ENCODE measurements at places on chromosomes 5 and 9.

GRCh38 chr5:143350751-143351602 lies 52.5 kb downstream of the NR3C1 start:
- no peak for DNase-seq

DNA sequence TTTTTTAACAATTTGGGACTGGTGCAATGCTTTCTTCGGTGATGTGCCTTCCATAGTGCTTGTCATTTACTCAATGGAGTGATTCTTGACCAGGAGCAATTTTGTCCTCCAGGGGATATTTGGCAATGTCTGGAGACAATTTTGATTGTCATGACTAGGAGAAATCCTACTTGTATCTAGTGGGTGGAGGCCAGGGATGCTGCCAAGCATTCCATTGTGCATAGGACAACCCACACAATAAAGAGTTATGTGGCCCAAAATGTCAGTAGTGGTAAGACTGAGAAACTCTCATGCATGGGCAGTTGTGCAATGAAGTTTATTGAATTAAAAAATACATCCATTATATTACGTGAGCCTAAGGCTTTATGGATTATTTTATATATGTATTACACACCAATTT lies 70.5 kb downstream of the FOCAD start:
- no peak for DNase-seq

- no peak for DNase-seq
These were observed 5.8 kb downstream of the TRUB2 start for GRCh38 chr9:128316421-128316820.

DNA sequence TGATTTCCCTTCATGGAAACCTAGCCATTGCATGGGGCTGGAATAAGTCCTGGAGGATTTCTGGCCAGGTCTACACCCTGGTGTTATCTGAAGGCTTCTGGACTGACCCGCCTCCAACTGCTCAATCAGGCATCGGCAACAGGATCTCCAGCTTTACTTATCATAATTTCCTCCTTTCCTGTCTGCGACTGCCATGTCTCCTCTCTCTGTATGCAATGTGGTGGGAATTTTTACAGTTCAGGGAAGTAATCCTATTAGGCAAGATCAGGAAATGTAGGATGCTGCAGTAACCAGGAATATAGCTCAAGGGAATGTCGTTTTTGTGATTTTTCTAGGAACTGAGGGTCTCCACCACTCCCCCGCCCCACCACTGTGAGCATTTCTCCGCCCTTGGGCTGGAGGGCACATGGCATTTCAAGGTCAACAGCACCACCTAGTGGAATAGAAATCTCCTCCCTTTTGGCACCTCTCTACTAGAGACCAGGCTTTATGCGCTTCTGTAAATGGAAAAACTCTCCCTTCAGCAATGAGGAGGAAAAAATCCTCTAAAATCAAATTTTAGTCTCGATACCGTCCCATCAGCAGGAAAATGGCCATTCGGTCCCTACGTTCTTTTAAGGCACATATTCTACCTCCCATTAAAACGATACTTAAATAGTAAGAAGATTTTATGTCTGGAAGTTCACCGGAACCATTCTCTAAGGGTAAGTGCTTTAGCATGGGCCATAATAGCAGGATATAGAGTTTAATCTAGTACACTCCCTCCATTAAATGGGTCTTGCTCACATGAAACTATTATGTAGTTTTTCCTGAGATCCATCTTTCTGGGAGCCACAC lies 93.0 kb downstream of the YTHDC2 start:
- peak; percentile 68 for DNase-seq

DNA sequence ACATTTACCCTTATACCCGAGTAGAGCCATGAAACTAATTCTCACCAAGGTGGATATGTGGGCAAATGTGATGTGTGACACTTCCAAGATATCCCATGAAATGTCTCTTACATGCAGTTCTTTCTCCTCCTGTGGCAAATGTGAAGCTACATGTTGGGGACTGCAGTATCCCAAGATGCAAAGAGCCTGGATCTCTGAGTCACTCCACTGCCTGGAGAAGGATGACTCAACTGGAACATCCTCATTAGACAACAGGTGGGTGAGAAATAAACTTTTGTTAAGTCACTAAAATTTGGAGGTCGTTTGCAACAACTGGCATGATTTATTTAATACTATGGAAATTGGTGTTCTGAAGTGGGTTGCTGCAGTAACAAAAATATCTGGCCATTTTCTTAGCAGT lies 36.5 kb upstream of the TENT4A start:
- no peak for DNase-seq

GRCh38 chr9:84330246-84330645 lies 10.3 kb downstream of the SLC28A3 start:
- no peak for DNase-seq

- DNase-seq = no peak
These were observed 103.3 kb upstream of the BOD1 start for GRCh38 chr5:173719731-173720082.

GRCh38 chr5:132500931-132501628 lies 10.5 kb upstream of the IRF1 start:
- peak; percentile 85 for DNase-seq

- no peak for DNase-seq
These were observed 101.7 kb downstream of the SNCAIP start for GRCh38 chr5:122413722-122414121.

DNA sequence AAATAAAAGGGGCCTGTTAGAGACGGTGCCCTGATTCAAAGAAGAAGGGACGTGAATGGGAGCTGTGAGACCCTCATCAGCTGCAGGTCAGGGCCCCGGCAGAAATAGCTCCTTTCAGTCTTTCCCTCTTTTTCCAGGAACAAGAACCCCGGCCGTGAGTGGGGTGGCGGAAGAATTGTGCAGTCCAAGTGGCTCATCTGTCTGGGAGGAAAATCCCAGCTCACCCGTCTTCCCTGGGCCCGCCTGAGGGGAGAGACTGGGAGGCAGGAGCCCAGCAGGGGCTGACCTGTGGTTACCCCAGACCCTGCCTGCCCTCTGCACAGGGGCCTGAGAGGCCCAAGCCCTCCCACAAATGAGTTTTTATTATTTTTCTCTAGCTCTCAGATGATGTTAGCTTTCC lies 24.8 kb upstream of the CSF1R start:
- peak; percentile 16 for DNase-seq

- no peak for DNase-seq
These were observed 65.5 kb upstream of the DMRT3 start for GRCh38 chr9:911005-911404.

DNA sequence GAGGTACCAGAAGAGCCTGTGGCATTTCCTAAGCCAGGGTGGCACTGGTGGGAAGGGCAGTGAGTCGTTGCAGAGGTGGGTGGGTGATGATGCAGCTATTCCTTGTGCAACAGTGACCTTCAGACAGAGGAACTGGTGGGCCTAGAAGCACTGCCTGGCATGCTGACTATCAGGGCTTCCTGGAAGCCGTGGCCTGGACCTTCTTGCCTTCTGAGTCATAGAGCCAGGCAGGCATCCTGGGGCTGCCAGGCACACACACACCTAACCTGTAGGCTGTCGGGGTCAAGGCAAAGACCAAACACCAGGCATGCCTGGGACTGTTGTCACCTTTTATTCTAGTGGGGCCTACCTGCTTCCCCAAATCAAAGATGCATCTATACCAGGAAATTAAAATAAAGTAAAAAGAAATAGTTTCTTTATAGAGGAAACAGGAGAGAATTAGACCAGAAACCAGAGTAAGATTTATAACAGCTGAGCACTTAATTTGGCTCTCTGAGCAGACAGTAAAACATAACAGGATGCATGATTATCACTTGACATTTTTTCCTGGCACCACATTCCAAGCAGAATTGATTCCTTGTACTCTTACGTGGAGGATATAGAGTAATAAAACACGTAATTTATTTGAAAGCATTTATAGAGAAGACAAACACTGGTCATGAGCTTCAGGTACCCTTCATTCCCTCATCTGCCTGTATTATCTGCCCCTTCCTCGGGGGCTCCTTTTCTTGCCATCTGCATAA lies 25.1 kb downstream of the NANS start:
- peak; percentile 38 for DNase-seq

DNA sequence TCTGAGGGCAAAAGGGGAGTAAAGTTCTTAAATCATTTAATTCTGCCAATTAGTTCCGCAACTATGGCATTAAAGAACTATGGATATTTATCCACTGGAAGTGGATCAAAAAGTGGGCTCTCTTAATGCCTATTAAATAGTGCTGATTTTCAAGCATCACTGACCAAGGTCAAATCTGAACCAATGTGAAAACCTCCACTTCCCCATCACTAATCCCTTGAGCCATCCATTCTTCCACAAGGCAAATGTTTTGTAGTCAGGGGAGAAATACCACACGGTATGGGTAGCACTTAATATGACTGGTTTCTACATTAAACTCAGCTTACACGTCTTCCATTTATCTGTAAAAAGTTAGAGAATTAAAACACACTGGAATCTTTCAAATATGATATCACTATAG lies 57.6 kb downstream of the MLLT3 start:
- no peak for DNase-seq

- no peak for DNase-seq
These were observed 3.7 kb upstream of the NIPAL4 start for GRCh38 chr5:157456301-157456700.

GRCh38 chr9:124770359-124771020 lies 621 bp downstream of the NR6A1 start:
- DNase-seq = peak; percentile 38

DNA sequence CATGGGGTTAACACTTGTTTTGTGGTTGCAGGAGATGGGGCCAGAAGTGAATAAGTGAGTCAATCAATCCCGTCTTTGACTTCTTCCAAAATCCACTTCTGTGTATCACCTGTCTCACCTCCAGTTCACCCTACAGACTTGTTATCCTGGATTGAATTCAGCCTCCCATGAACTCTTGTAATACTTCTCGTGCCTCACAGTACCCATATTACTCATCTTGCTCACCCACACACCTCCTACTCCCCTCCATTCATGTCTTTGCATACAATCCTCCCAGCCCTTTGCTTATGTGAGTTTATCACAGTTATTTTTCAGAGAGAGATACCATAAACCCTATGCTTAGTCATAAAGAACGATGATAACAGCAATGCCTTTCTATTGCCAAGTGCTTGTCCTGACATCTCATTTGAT lies 52.9 kb upstream of the PAPPA start:
- DNase-seq = no peak

- DNase-seq = no peak
These were observed 10.1 kb downstream of the RNF145 start for GRCh38 chr5:159199225-159199624.

DNA sequence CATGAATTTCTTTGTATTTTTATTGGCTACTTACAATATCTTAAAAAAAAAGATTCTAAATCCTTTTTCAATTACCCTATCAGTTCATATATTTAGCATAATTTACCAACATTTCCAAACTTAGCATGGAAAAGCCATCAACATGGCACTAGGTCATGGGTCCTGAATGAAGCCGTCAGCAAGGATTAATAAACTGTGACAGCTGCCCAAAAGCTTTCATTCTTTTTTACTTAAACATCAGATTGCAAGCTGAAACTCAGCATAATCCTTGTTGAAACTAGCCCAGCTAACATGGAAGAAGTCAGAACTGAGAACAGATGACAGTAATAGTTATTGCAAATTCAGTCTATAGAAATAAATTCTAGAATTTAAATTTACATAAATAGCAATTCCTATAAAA lies 209.8 kb downstream of the ADAMTS6 start:
- no peak for DNase-seq

DNA sequence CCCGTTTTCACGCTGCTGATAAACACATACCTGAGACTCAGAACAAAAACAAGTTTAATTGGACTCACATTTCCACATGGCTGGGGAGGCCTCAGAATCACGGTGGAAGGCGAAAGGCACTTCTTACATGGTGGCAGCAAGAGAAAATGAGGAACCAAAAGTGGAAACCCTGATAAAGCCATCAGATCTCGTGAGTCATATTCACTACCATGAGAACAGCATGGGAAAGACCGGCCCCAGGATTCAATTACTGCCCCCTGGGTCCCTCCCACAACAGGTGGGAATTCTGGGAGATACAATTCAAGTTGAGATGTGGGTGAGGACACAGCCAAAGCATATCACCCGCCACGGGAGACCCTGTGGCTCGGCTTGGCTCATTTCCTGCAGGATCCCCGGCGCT lies 20.2 kb downstream of the EXD3 start:
- no peak for DNase-seq

- DNase-seq = no peak
These were observed 332.3 kb downstream of the NPR3 start for GRCh38 chr5:33043343-33043997.

- no peak for DNase-seq
These were observed 98.4 kb upstream of the GDNF start for GRCh38 chr5:37938076-37938852.

DNA sequence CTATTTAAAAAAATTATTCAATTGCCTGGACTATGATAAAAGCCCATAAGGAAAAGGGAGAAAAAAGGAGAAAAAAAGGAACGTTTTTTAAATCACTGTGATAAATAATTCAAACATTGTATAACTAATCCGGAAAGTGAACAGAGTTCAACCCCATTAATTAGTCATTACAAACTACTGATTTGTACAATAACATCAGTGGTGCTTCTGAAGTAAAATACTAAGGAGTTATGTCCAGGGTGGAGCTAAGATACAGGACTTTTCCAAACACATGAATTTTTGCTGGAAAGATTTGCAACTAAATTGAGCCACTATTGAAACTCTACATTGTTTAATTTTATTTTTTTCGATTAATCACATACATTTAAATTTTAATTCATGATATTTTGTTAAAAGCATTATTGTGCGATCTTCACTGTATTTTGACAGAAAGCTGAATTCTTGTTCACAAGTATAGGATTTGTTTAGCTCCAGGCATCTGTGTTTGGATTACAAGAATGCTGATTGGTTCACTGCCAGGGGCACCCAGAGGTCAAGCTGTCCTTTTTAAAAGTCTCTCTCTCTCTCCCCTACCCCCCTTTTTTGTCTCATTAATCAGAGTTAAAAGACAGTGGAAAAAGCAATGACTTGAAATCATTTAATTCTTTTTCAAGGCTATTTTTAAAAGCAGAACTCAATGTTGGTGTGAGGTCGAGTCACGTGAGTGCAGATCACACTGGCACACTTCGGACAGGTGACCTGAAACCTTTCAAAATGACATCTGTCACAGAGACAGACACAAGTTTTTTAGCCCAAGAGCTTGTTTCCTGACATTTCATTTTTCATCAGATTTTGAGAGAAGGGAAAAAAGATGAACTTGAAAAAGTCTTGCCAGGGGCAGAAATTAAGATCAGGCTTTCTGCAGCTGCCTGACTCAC lies 387.3 kb downstream of the NR2F1-AS1 start:
- no peak for DNase-seq

- no peak for DNase-seq
These were observed 230.6 kb downstream of the EBF1 start for GRCh38 chr5:158869092-158869491.

DNA sequence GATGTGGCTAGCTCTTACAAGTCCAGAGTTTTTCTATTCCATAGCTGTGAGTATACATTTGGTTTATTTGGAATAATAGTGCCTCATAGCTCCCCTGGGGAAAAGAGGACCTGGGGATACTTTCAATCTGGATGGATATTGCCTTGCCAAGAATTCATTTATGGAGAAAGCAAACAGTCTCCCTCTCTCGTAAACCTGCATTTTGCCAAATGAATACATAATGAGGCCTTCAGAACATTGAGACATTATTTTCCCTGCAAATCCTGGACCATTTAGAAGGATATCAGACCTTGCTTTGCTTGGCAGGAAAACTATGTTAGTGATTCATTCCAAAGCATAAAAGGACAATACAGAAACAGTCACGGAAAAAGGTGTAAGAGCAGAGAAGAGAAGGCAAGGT lies 569.6 kb upstream of the BRINP1 start:
- no peak for DNase-seq
